ENCODE measurements at places on chromosomes 4 and X.
A peak's percentile ranks its signal among the peaks of the same experiment; 100 is the strongest.

DNA sequence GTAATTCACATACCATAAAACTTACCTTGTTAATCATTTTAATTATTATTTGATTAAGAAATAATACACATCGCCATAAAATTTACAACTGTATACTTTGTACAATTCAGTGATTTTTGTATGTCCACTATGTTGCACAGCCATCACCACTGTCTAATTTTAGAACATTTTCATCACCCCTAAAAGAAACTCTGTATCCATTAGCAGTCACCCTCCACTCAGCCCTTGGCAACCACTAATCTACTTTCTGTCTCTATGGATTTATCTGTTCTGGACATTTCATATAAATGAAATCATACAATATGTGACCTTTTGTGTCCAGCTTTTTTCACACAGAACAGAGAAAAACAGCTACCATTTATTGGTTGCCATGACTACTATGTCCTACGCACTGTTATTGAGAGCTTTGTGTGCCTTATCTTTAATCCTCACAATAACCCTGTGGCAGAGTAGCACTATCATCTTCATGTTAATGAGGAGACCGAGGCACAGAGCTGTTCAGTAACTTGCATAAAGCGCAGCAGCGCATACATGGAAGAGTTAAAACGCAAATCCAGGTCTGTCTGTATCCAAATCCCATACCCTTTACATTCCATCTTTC lies 64.6 kb upstream of the PAGE1 start:
- no peak for DNase-seq

- DNase-seq = no peak
Measured at GRCh38 chrX:97310373-97310772, 426.7 kb downstream of the RPA4 start.

DNA sequence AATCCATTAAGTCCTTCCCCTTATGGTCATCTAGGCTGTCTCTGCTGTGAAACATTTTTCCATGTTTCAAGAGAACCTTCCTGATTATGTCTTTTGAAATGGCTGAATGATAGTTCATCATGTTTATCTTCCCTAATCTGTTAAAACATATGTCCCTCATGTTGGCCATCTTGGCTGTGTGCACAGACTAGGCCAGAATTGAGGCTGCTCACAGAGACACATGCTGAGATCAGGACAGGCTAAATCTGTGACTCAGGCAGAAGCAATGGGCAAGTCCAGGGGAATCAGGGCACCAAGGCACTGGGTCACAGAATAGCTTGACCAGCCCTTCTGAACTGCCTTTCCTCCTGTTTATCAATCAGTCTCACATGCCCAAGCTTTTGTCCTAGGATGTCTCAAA lies 78.3 kb downstream of the FHDC1 start:
- DNase-seq = no peak

- DNase-seq = no peak
Measured at GRCh38 chr4:5118091-5118786, 67.0 kb downstream of the STK32B start.

GRCh38 chr4:72427057-72427456 lies 142.0 kb downstream of the ADAMTS3 start:
- no peak for DNase-seq

GRCh38 chr4:180512801-180513475 lies 1730.3 kb upstream of the TENM3 start:
- no peak for DNase-seq

GRCh38 chr4:87209182-87209581 lies 11.2 kb downstream of the KLHL8 start:
- DNase-seq = no peak

DNA sequence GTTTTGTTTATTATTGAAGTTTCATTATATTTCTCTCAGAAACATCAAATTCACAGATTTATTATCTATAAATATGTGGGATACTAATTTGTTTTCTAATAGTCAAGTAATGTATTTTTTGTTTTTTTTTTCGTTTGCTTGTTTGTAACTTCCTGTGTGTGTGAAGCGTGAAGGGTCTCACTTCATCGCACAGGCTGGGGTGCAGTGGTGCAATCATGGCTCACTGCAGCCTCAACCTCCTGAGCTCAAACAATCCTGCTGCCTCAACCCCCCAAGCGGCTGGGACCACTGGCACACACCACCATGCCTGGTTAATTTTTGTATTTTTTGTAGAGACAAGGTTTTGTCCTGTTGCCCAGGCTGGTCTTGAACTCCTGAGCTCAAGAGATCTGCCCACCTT lies 55.1 kb downstream of the SH3RF1 start:
- no peak for DNase-seq

GRCh38 chrX:22203186-22203585 lies 69.5 kb upstream of the CBLL2 start:
- DNase-seq = no peak

DNA sequence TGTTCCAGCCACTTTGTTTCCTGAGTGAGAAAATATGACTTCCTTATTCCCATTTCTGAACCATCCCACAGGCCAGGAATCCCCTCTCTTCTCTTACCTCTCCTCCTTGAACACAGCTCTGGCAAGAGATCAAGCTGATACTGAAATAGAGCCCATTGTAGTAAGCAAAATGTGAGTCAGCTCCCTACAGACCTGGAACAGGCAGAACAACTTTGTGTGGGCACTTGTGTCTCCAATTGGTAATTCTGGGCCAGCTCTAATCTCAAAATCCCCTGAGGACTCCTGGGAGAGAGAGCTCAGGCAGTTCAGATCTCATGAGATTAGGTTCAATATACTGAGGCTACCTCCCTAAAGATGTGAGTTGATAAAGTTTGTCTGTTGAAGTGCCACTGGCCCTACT lies 213.5 kb downstream of the GUCY2F start:
- no peak for DNase-seq

DNA sequence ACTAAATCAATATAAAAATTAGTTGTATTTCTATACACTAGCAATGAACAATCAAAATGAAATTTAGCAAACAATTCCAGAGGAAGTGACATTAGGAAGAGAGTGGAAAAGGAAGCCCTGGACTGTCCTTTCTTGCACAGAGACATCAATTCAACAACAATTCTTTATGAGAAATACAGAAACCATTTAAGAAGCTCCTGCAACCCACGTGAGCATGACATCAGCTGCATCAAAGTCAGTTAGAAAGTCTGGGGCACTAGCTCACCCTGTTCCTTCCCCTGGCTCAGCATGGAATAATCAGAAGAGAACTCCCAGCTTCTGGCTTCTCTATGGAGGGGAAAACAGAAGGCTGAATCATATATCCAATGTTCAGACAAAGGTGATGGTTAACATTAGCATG lies 48.6 kb upstream of the STARD8 start:
- DNase-seq = no peak

GRCh38 chr4:150078041-150078578 lies at the start of gene DCLK2:
Gene DCLK2, plus strand, starts transcription at chr4:150078445. Its CDS starts 583 bp downstream, at chr4:150079028.
- DNase-seq = peak; percentile 53

DNA sequence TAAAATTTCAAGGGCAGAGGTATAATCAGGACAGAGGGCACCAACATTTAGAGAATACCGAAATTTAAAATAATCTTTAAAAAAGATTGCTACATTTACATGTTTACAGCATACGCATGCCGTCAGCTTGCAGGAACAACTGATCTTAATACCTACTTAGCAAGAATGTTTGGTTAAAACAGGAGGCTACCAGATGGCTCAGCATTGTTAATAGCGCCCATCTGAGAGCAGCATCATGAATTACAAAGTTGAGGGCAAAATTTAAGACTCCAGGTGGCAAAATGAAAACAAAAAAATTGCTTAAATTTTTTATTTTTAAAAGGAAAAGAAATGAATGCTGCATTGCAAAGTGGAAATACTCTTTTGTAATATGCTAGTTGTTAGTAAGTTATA lies 241.3 kb downstream of the C4orf33 start:
- DNase-seq = no peak

DNA sequence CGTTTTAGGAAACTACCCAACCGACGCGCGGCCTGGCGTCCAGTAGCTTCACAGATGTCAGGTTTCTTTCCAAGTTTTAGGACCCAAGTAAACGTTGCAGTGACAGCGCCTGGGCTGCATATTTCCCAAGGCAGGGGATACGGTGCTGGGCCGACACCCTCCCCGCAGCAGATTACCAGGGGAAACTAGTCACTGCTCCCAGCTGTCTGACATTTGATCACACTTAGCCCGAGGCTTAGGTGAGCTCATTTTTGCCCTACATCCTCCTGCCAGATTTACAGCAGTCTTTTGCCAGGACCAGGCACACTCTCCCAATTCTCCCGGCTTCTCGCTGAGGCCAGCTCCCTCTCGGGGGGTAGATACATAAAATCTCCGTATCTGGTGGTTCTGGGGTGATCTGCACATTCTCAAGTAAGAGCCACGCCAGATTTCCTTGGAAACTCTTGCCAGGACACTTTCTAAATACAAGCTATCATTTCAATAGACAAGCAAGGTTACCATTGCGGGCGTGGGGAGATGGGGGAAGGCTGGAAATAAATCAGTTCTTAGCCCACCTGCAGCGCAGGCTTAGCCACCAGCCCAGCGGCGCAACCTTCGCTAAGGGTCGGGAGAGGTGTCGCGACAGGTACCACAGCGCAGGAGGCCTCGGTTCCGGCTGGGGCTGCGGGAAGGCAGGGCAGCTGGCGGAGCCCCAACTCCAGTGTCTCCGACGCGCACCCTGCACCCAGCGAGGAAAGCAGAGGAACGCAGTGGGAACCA lies 2.5 kb upstream of the SOX3 start:
- peak; percentile 18 for DNase-seq

- DNase-seq = no peak
Measured at GRCh38 chr4:74555843-74556242, 110.9 kb downstream of the AREG start.

DNA sequence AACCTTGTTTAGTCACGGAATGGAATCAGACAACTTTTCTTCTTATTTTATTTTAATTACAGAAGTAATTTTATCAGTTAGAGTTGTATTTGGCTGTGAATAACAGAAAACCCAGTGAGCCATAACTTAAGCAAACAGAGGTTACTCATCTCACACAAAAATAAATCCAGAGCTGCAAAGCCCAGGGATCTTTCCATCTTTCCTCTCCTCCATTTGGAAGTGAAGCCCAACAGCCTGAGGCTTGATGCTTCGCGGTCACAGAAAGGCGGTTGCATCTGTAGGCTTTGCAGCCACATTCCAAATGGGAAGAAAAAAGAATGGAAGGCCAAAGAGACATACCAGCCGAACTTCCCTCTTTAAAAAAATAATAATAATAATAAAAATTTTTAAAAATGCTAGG lies 22.6 kb downstream of the CHRNA9 start:
- DNase-seq = no peak

Measured in T47D (cell line).